ENCODE measurements at places on chromosomes 13 and 19. TPM values are rescaled to one million over a fixed set of nuclear protein-coding genes. Genes with fewer than 3 reads are reported as not detected.

DNA sequence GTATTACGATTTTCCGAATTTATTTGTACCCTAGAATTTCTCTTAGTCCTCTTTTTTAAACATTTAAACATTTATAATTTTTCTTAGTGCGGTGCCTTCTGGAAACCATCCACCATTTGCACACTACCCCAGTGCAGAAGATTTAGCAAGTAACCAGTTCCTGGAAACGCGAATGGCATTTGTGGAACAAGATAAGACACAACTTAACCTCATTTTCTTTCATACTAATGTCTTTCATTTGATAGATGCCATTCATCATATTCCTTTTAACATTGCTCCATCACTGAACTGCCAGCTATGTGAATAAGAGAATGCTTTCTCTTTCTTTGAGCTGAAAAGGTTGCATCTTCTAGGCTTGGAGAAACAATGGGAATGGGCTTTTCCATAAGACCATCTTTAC lies 6.8 kb downstream of the FRY start:
- H3K4me3 ChIP-seq = no peak overlapping the region
- no peaks in the 10 kb centered on the region for H3K27me3 ChIP-seq
- DNase-seq = no peak
- H3K27ac ChIP-seq = no peak overlapping the region
- H3K4me1 ChIP-seq = no peaks in the 10 kb centered on the region
- no peaks in the 10 kb centered on the region for H3K36me3 ChIP-seq

GRCh38 chr19:3866910-3867638 lies 1.8 kb downstream of the ZFR2 start:
- H3K27ac ChIP-seq = no peak overlapping the region
- H3K27me3 ChIP-seq = peaks cover 2% of the 10 kb centered on the region
- no peaks in the 10 kb centered on the region for H3K36me3 ChIP-seq
- no peak overlapping the region for H3K4me3 ChIP-seq
- no peaks in the 10 kb centered on the region for H3K4me1 ChIP-seq

GRCh38 chr19:46346821-46347571 lies at the start of gene PPP5C:
Gene PPP5C (plus strand): TSS chr19:46347087. CDS start chr19:46347097, 10 bp downstream.
- peaks cover 19% of the 10 kb centered on the region for H3K4me1 ChIP-seq
- peak within 1 kb of the TSS; percentile 77 for H3K27ac ChIP-seq
- no peaks in the 10 kb centered on the region for H3K27me3 ChIP-seq
- H3K36me3 ChIP-seq = no peaks in the 10 kb centered on the region
- peak; percentile 95 for DNase-seq

DNA sequence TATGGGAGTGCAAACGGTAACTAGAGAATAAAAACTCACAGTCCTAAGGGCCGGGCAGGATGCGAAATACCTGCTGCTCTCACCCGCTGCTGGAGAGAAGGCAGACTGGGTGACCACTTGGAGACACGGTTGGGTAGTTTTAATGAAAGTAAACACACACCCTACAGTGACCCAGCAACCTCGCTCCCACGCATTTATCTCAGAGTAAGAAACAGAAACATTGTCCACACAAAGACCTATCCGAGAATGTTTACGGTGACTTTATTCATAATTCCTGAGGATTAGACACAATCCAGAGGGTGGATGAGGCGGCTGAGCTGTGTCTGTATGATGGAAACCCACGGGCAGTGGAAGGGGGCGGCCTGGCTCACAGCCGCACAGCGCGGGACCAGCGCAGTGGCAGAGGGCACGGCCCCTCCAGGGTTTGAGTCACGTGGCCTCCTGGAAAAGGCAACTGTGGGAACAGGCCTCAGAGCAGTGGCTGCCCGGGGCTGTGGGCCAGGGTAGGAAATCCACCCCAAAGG lies 73.5 kb upstream of the C13orf46 start:
- H3K27me3 ChIP-seq = no peaks in the 10 kb centered on the region
- peaks cover 4% of the 10 kb centered on the region for H3K4me1 ChIP-seq
- peak; percentile 87 for DNase-seq
- no peaks in the 10 kb centered on the region for H3K36me3 ChIP-seq
- H3K4me3 ChIP-seq = peak overlapping the region; percentile 5

GRCh38 chr13:23858546-23858945 lies 30.7 kb downstream of the MIPEP start:
- H3K4me3 ChIP-seq = no peak overlapping the region
- DNase-seq = no peak
- H3K27ac ChIP-seq = no peak overlapping the region
- H3K36me3 ChIP-seq = peaks cover 2% of the 10 kb centered on the region
- no peaks in the 10 kb centered on the region for H3K4me1 ChIP-seq
- no peaks in the 10 kb centered on the region for H3K27me3 ChIP-seq

DNA sequence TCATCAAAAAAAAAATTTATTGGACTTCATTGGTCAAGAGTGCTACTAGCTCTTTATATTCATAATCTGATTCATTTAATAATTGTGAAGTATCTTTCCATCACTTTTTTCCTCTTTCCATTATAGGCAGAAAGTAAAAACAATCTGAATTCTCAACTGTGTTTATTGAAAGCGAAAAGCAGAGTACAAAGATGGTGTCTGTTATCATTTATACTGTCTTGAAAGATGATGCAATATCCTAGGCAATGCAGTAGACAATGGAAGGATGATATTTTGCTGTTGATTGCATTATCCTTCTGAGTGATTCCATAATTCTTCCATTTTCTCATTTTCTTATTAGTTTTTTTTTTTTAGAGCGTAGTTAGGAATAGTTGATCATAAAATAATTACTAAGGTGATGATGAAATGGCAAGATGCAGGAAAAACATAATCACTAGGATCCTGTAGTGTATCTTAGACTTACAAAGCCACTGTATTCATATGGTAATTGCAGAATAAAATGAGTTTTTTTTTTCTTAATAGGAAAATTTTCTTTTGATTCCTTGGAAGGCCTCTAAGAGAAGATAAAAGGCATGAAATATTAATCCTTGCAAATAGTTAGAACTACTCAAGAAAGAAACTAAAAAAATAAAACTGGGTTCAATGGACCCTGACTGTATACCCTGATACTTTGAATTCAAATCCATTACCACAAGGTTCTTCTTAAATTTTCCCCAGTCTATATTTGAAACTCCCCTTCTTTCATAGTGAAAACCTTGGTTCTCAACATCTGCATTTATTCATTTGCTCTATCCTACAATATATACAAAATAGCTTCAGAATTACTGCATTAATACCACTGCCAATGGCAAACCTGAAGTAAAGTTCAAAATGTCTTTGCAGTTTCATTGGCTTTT lies 11.6 kb downstream of the URI1 start:
- no peak overlapping the region for H3K4me3 ChIP-seq
- H3K4me1 ChIP-seq = no peaks in the 10 kb centered on the region
- no peak for DNase-seq
- no peak overlapping the region for H3K27ac ChIP-seq
- no peaks in the 10 kb centered on the region for H3K27me3 ChIP-seq

- no peaks in the 10 kb centered on the region for H3K4me1 ChIP-seq
- no peaks in the 10 kb centered on the region for H3K36me3 ChIP-seq
- no peak overlapping the region for H3K4me3 ChIP-seq
- H3K27me3 ChIP-seq = no peaks in the 10 kb centered on the region
- no peak overlapping the region for H3K27ac ChIP-seq
- no peak for DNase-seq
Observed at GRCh38 chr13:44050450-44051063, 170.9 kb downstream of the LACC1 start.

- H3K4me1 ChIP-seq = no peaks in the 10 kb centered on the region
- no peak overlapping the region for H3K4me3 ChIP-seq
- no peak for DNase-seq
- no peak overlapping the region for H3K27ac ChIP-seq
- H3K36me3 ChIP-seq = no peaks in the 10 kb centered on the region
Observed at GRCh38 chr13:35723053-35723461, 246.6 kb upstream of the MAB21L1 start.

GRCh38 chr19:45279587-45280192 lies 28.6 kb downstream of the MARK4 start:
- DNase-seq = no peak
- no peak overlapping the region for H3K4me3 ChIP-seq
- no peak overlapping the region for H3K27ac ChIP-seq
- no peaks in the 10 kb centered on the region for H3K4me1 ChIP-seq

DNA sequence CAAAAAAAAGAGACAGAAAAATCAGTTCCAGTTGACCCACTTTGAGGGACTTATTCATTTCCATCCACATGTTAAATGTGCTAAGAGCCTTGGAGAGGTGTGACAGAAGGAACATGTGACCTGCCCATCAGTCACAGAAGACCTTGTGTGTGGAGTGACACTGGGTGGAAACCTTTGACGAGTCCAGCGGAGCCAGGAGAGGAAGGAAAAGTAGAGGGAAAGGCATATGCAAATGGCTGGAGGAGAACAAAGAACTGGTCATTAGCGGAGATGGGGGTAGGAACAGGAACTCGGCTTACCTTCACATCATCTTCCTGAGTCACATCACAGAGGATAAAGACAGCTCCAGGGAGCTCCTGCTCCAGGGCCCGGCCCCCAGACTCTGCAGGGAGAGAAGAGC lies 2.3 kb downstream of the HSD17B14 start:
- no peak for DNase-seq
- peaks cover 2% of the 10 kb centered on the region for H3K36me3 ChIP-seq
- H3K4me3 ChIP-seq = no peak overlapping the region
- H3K4me1 ChIP-seq = no peaks in the 10 kb centered on the region

GRCh38 chr19:38337360-38337653 lies 1.7 kb downstream of the CATSPERG start:
- no peaks in the 10 kb centered on the region for H3K27me3 ChIP-seq
- no peak for DNase-seq
- peaks cover 5% of the 10 kb centered on the region for H3K4me1 ChIP-seq
- H3K27ac ChIP-seq = peak overlapping the region; percentile 60
- H3K4me3 ChIP-seq = peak overlapping the region; percentile 91

DNA sequence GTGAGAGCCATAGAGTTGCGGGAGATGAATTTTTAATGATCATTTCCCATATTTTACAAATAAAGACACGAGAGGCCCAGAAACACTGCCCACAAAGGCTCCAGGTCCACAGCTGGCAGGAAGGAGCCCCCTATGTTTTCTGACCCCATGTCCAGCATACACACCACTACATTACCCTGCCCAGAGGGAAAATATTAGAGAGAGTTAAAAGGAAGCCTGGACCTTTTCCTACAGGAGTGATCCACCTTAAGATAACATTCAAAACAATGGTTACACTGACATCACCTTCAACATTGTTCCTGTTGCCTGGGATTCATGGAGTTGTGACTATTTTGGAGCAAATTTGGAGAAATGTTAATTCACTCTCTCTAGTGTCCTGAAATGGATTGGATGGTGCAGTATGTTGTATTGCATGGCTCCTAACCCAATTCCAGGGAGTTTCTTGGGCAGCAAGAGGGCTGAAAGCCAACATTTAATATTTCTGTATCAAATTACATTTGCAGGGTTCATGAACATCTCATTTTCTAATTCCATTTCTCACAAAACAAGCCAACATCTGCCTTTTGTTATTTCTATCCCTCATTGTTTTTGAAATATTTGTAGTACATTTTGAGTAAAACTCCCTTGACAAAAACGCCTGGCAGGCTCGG lies 172.5 kb downstream of the DLEU7 start:
- no peak for DNase-seq
- no peaks in the 10 kb centered on the region for H3K36me3 ChIP-seq
- no peaks in the 10 kb centered on the region for H3K4me1 ChIP-seq
- no peak overlapping the region for H3K4me3 ChIP-seq

DNA sequence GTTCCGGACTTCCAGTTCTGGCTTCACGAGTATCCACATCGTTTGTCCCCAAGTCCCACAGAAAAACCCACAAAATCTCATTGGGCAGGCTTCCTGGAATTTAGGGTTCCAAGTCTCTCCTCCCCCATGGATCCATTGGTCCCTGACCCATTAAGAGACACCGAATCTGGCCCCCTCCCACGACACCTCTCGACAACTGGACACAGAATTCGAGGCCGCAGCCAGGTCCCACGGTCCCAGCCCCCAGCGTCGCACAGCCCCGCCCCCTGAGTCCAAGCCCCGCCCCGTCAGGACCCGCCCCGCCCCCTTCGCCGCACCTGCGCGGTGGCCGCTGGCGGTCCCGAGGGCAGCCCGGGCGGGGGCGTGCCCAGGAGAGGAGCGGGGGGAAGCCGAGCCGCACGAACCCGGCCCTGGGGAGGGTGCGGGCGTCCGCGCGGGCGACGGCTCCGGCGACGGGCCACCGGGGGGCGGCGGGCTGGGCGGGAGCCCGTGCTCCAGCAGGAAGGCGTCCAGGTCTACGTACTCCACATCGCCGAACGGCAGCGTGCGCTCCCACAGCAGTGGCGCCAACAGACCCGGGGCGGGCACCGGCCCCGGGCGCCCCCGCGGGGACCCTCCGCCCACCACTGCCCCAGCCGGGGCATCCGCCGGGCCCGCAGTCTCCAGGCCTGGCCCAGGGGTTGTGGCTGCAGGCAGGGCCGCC lies 1.8 kb downstream of the DBP start:
- no peaks in the 10 kb centered on the region for H3K36me3 ChIP-seq
- DNase-seq = peak; percentile 63
- H3K27ac ChIP-seq = peak overlapping the region; percentile 98
- peak overlapping the region; percentile 62 for H3K4me3 ChIP-seq

DNA sequence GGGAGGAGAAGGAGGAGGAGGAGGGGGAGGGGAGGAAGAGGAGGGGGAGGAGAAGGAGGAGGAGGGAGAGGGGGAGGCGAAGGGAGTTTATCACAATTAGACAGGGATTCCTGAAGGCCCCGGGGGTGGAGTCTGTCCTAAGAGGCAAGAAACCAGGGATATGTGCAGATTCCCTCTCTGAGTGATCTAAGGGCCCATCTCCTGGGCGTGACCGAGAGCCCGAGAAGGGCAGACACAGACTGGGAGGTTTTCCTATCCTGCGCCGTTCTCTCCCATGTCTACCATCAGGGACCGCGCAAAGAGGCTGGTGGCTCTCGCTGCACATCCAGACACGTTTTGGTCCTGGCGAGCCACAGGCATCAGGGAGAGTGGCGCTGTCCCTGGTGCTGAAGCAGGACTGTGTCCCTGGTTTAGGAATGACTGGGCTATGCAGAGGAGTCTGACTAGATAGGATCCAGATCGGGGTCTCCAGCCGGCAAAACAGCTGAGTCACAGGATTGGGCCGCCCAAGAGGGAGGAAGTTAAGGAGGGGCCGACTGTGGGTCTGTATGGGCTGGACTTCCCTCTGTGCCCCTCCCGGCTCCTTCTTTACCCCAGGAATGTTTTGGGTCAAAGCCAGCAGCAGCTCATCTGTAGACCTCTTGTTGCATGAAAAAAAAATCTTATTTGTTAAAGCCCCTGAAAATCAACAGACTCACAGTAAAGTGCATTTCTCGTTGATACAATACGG lies 17.9 kb upstream of the ZNF175 start:
- H3K27me3 ChIP-seq = no peaks in the 10 kb centered on the region
- H3K4me1 ChIP-seq = no peaks in the 10 kb centered on the region
- H3K36me3 ChIP-seq = no peaks in the 10 kb centered on the region
- no peak overlapping the region for H3K4me3 ChIP-seq
- H3K27ac ChIP-seq = no peak overlapping the region

The PTH2 gene
- not detected for polyA plus RNA-seq

The RAB3A gene
- polyA plus RNA-seq = 10.5 TPM

The SIGLEC5 gene
- not detected for polyA plus RNA-seq

The CACNG8 gene
- polyA plus RNA-seq = not detected

The SLC7A1 gene
- 2.8 TPM for polyA plus RNA-seq

The FAM216B gene
- polyA plus RNA-seq = not detected

Data from kidney (tissue), 22 donors.